HT-29 (cell line): ENCODE measurements at places on chromosomes 16 and 17.

GRCh38 chr17:49779156-49779738 lies 9.2 kb upstream of the KAT7 start:
- no peak for DNase-seq

DNA sequence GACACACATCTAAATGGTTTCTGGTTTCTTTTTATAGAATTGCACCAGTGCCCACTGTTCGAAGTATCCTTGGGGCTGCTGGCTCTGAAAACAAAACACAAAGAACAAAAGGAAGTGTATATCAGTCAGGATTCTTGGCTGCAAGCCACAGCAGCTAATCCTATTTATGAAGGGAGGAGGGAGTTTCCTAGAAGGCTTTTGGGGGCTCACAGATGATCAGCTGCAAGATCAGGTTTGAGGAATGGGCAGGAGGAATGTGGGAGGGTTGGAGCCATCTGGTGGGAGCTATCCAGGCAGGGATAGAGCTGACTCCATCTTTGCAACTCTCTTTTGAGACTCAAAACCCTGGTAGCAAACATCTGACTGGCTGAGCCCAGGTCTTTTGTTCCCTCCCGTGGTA lies 118.3 kb upstream of the EEF2KMT start:
- no peak for DNase-seq

GRCh38 chr16:62272035-62272434 lies 235.8 kb upstream of the CDH8 start:
- DNase-seq: no peak

DNA sequence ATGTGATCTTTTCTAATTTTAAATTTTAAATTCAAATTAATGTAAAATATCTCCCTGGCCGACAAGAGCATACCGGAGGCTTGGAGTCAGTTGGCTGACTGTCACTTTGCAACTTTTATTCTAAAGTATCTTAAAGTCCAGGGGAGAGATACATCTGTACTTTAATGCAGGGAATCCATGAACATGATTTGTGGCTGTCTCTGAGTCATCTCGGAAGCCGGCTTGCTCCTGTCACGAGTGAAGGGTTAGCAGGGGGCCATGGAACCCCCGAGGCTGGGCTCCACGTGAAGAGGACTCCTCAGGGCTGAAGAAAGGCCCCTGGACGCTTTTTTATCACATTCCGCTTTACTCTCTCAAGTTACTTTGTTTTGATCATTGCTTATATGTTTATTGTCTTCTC lies 13.3 kb downstream of the TVP23A start:
- no peak for DNase-seq

DNA sequence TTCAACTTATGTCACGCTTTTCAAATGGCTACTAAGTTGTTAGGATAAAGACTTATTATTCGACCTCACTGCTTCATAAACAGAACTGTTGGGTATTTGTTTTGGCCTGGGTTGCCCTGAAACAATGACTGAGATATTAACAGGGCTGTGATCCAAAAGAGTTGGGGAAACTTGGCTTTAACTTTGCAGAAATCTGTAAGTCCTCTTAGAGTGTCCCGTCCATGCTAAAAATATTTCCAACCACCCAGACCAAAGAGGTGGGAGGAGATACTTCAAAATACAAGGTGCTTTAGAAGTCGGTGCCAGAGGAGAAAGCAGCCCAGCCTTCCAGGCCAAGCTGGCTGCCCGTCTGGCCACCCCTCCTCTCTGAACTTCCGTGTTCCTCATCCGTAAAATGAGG lies 16.1 kb upstream of the SPATA32 start:
- no peak for DNase-seq

DNA sequence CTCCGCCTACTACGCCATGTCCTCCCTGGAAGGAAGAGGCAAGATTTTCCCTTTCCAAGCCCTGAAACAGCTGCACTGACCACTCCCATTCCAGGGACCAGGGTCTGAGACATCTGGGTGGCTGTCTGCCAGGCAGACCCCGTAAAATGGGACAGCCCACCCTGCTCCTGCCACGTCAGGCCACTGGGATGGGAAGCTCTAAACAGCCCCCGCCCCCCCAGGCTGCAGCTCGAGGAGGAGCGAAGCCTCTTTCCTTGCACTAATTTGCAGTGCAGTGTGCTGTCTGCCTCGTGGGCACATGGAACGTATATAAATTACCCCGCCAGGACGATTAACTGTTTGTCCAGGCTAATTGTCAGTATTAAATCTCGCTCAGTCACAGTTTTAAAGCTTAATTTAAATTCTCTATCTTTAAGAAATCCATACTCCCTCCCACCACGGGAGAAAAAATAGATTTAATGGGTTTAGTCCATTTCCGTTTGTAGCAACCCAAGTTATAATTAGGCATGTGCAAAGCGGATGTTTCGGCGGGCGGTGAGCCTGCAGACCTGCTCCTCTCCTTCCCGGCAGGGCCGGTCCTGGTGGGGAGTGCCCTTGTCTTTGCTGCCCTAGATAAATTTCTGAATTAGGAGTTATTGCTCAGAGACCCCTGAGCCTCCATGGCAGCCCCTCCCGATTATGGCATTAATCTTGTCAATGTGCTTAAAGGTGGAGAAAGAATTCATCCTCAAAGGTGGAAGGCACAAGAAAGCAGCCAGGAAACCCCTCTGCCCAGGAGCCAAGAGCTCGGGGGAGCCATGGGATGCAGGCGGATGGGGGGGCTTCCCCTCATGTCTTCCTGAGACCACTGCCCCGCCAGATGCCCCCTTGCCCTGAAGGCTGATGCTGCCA lies 268.0 kb upstream of the TNRC6C start:
- no peak for DNase-seq

GRCh38 chr17:48799069-48799723 lies 17.8 kb downstream of the TTLL6 start:
- DNase-seq: peak; percentile 87

DNA sequence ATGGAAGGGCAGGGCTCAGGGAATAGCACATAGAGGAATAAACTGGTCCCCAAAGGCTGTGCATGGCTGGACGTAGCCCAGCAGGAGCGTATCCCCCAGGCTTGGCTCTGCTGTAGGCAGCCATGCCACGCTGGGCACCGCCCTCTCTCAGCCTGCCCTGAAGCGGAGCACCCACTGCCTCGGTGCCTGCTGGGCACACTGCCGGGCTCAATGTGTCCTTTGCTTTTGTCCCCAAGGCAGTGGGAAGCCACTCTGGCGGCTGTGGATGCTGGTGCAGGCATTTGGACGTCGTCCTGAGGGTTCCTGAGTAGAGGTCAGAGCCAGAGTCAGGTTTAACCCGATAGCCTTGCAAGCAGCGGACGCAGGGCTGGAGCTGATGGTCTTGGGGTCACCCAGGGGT lies 141.0 kb downstream of the ENGASE start:
- DNase-seq: no peak

- no peak for DNase-seq
Observed at GRCh38 chr17:67212714-67213417, 32.1 kb downstream of the HELZ start.

DNA sequence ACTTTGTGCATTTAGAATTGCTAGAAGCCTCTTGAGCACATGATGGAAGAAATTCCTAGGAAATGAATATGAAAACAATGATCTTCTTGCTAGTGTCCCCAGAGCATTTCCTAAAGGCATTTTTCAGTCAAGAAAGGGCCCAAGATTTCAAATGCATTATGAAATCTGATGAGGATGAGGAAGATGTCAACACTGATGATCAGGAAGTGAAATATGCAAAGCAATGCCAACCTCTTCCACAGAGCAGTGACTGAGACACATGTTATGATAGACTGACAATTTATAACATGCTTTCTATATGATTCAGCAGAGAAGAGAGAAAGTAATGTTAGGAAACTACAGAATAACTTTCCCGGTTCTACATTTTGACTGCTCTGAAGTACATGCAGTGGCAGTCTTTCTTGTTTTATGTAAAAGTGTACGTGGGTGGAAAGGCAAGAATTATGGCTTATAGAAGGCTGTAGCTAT lies 859.1 kb upstream of the GOT2 start:
- no peak for DNase-seq

- no peak for DNase-seq
Observed at GRCh38 chr17:44900894-44901293, 1.6 kb upstream of the EFTUD2 start.

GRCh38 chr17:56431736-56432135 lies 161.8 kb upstream of the NOG start:
- no peak for DNase-seq

GRCh38 chr16:87803385-87803784 lies 37.6 kb upstream of the KLHDC4 start:
- no peak for DNase-seq

DNA sequence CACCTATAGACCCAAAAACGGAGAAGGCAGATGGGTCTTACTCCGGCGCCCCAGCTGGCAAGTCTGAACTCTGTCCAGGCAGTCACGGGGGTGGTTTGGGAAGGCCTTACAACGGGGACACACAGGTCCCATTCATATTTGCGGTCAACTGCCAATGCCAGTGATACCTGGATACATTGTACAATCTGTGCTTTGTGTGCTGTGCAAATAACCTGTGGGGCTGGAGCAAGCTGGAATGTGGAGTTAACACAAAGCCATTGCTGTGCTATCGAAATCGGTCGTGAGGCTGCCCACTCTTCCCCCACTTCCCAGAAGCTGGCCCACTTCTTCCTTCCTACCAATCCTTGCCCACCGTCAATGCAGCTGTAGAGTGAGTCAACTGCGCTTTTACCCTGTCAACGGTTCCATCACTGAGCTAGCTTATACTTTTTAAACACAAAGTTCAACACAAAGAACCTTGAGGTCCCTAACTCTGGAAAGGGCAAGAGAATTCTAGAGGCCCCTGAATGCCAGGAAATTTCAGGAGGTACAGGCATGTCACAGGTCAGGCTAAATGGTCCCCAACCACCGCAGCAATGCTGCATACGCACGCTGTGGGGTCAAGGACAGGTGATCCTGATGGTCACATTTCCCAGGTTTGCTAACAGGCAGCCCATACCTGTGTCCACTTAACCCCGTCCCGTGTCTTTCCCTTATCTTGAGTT lies 122.8 kb downstream of the ZFHX3 start:
- no peak for DNase-seq

DNA sequence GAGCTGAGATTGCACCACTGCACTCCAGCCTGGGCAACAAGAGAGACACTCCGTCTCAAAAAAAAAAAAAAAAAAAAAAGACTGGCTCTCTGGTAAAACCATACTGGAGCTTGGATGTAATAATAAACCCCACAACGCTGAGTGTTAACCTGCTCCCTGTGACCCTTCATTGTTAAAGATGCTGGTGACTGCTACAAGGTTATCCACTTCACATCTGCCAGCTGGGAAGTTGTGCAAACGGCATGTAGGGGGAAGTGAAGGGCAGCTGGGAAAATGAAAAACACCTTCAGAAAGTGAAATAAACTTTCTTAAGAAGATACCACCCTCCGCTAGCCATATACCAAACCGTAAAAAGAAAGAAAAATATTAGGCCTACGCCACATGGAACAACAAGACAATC lies 131.0 kb upstream of the NUDT7 start:
- no peak for DNase-seq

GRCh38 chr16:560204-560700 lies at the start of gene PRR35:
Gene PRR35, plus strand, starts transcription at chr16:560394. Its CDS starts 2,901 bp downstream, at chr16:563295.
- no peak for DNase-seq

GRCh38 chr17:55053855-55054254 lies 85.3 kb downstream of the STXBP4 start:
- DNase-seq: peak; percentile 8

- no peak for DNase-seq
Observed at GRCh38 chr16:30349675-30350074, 5.4 kb downstream of the CD2BP2 start.

DNA sequence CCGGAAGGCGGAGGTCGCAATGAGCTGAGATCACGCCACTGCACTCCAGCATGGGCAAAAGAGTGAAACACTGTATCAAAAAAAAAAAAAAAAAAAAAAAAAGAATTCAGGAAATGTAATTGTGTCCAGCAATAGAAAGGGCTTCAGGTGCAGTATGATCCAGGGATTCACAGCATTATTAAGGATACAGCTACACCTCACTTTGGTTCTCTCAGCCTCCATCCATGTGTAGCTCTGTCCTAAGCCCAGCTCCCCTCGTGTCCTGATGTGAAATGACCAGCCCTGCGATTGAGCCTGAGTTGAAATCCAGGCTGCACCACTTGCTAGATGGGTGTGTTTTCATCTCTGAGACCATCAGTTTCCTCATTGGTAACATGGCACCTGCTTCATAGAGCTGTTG lies 3.0 kb downstream of the SLC5A10 start:
- DNase-seq: no peak

GRCh38 chr16:84476401-84476800 lies 28.1 kb downstream of the MEAK7 start:
- DNase-seq: no peak

- DNase-seq: peak; percentile 3
Observed at GRCh38 chr16:30858829-30859423, 35.0 kb downstream of the BCL7C start.

- DNase-seq: no peak
Observed at GRCh38 chr16:66903544-66904427, 14.9 kb downstream of the CDH16 start.

DNA sequence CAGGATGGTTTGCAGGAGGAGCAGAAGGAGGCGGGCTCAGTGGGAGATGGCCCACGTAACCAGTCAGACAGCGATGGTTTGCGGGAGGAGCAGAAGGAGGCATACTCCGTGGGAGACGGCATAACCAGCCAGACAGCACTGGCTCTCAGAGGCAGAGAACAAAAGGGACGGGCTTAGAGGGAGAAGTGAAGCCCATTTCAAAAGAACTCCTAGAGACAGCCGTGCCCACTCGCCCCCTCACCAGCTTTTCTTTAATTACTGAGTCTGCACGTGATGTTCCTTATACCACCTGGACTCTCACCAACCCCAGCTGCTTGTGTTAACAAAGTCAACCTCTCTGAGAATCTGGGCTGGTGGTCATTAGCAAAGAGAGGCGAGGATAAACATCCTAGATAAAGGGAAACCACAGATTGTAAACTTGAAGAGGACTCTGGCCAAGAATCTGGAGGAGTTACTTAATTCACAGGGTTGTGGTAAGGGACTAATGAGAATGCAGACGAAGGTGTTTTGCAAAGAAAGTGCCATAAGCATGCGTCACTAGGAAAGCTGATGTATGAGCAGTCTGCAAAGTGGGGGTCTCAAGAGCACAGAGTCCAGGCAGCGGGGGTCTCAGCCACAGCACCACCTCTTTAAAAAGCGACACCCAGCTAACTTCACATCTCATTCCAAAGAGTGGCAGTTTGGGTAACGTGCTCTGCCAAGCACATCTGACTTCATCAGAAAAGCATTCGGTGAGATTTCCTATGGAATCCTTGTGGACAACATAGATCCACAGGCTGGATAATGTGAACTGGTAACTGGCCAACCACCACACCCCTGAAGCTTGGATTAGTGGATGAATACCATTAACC lies 51.7 kb downstream of the NXN start:
- DNase-seq: peak; percentile 66

DNA sequence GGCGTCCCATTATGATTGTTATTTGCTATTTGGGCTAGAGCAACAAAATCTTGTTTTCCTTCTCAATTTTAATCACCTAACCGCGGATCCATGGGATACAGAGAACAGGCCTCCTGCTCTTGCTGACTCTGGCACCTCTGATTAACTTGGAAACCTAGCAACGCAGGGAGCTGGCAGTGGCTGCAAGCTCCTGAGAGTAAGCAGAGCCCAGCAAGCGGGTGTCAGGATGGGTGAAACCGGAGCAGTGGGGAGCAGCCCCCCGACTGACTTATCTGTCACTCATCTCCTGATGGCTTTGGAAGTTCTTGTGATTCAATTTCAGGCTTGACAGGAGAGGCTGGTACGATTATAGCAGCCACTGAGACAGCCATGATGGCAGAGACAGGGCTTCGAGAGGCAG lies 45.5 kb upstream of the CDC42EP4 start:
- DNase-seq: no peak
